ENCODE measurements at places on chromosomes 11 and 22.

- no peak for DNase-seq
Measured at GRCh38 chr11:36218283-36218921, 70.8 kb downstream of the COMMD9 start.

DNA sequence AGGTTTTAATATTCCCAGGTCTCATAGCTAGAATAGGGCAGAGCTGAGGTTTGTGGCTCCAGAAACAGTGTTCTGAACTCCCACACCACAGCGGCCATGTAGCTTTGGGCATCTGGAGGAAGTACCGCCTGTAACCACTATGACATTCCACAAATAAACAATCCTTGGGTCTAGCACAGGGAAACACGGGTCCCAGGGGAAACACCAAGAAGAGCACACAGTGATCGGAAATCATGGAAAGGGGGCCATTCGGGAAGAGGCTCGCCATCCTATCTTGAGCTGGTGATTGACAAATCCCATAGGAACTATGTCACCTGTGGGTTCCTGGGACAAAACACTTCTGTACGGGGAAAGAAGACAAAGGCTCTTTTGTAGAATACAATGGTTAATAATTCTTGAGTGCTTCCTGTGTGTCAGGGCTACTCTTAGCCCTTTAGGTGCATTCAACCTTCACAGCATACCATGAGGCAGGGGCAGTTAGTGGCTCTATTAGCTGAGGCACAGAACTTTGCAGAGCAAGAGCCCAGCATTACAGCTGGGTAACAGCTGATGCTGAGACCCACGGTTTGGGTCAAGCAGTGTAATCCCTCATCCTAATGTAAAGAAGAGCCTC is 514.2 kb downstream of the NTM start:
- no peak for DNase-seq

GRCh38 chr22:36998620-36999351 is 20.5 kb downstream of the TST start:
- no peak for DNase-seq

DNA sequence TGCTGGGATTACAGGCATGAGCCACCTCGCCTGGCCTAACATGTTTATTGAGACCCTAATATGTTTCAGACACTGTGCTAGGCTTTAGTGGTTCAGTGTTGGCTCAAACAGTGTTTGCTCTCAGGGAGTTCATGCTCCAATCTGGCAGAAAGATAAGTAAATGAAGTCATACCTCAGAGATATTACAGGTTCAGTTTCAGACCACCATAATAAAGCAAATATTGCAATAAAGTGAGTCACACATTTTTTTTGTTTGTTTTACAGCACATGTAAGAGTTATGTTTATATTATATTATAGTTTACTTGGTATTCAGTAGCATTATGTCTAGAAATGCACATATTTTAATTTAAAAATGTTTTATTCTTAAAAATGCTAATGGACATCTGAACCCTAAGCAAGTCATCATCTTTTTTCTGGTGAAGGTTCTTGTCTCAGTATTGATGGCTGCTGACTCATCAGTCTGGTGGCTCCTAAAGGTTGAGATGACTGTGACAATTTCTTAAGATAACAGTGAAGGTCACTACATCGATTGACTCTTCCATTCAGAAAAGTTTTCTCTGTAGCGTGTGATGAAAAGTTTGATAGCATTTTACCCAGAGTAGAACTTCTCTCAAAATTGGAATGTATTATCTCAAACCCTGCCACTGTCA is 243.0 kb upstream of the ANO5 start:
- DNase-seq, result no peak

GRCh38 chr11:118615282-118615975 is 8.0 kb downstream of the PHLDB1 start:
- no peak for DNase-seq

GRCh38 chr22:40922484-40923303 is 28.5 kb upstream of the RBX1 start:
- DNase-seq, result peak; percentile 48

GRCh38 chr22:43400449-43400848 is 11.4 kb upstream of the MPPED1 start:
- DNase-seq, result peak; percentile 52

- DNase-seq, result no peak
Measured at GRCh38 chr11:64224891-64225607, 937 bp downstream of the TRPT1 start.

- DNase-seq, result no peak
Measured at GRCh38 chr11:9756461-9756860, 92.6 kb downstream of the SWAP70 start.

- peak; percentile 85 for DNase-seq
Measured at GRCh38 chr11:134412203-134413042, at the start of gene B3GAT1. Gene B3GAT1 (minus strand): TSS chr11:134412242. CDS start chr11:134387659, 24,583 bp downstream.

DNA sequence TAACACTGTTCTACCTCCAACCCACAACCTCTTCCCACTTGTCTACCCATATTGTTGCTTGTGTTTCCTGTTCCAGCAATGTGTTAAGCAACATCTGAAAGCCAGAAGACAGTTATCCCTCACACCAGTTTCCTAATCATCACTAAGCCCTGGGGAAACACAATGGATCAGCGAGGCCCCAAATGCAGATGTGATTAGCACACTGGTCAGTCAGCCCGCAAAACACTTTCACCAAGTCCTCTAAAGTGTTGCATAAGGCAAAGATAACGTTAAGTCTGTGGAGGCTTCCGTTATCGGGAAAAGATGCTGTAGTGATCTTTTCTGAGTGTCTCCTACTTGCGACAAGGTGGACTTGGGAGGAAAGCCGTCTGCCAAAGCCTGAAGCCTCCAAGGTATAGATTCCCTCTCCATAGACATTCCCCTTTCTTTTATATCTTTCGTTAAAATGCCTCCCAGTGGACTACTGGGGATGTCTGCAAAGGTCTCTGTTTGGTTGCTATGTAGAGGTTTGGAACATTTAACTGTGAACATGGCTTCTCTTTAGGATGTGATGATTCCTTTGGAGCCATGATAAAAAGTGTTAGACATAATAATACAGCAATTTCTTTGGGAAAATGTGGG is at the start of gene MS4A3:
Gene MS4A3 (plus strand): TSS at position 317 of the 621 bp plus-strand sequence. CDS start 4,496 bp downstream, outside the sequence.
- no peak for DNase-seq

DNA sequence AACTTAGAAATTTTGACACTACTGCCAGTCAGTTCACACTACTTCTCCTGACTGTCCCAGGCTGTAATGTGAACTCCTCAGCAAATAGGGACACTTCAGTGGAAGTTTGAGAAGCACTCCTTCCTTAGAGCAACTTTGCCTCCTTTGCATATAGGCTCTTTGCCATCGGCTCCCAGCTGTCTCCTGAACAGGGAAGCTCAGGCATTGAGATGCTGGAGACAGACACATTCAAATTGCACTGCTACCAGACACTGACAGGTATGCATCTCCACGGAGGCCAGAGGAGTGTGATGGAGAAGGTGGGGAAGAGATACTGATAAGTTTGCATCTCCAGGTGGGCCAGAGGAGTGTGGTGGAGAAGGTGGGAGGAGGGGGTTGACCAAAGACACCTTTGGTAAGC is 1.4 kb downstream of the TRAPPC4 start:
- DNase-seq, result no peak

GRCh38 chr11:85094795-85095194 is 532.3 kb downstream of the DLG2 start:
- no peak for DNase-seq

DNA sequence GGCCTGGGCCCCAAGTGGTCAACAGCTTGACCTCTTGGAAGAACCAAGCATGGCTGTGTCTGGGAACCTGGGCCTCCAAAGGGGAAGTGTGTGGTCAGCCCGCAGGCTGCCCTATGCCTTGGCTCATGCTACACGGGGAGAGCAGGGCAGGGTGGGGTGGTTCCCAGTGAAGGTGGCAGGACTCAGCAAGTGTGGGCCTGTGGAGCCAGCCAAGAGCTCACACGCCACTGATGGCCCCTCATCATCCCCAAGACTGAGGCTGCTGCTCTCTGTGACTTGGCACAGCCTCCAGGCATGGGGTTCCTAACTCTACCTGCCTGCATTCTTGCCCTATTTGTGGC is 15.9 kb upstream of the DGCR8 start:
- no peak for DNase-seq

DNA sequence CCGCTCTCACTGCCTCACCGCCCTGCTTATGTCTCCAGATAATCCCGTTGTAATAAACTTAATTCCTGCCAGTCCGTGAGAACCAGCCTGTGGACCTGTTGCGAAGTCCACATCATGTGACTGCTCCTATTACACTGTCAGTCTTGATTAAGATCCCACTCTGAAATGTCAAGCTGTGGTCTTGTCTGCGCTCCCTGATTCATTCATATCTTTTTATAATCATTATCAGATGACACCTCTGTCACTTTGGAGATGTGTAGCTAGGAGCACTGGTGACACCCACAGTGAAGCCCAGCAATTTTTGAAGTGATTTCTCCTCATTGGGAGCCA is 377.3 kb downstream of the TBC1D22A start:
- DNase-seq, result no peak

GRCh38 chr11:2308713-2309112 is 6.9 kb downstream of the TSPAN32 start:
- no peak for DNase-seq

GRCh38 chr11:116888884-116889549 is 51.6 kb upstream of the APOA1 start:
- DNase-seq, result no peak

DNA sequence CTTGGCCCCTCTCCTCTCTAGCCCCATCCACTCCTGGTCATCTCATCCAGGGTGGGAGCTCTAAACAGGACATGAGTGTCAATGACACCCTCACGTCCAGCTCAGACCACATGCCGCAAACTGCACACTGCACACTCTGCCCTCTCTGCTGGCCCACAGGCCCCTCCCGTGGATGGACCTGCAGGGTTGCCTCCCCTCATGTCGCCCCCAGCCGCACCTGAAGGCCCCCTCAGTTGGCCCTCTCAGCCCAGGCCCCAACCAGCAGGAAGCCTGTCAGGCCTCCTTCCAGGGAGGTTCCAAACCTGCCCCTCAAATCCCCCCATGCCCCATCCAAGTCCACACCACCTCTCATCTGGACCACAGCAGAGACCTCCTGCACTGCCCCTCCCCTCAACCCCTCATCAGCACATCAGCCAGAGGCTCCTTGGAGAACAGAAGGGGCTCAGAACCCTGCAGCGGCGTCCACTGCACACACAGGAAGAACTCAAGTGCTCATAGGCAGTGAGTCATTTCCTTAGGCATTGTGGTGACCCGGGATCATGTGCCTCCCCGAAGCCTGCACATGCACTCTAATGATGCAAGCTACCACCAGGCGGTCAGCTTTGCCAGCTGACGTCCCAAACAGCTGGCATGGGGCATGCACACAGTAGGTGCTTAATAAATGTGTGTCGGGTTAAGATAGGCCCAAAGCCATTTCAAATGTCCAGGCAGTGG is 12.9 kb upstream of the CDKN1C start:
- no peak for DNase-seq

GRCh38 chr11:63985812-63986155 is 454 bp upstream of the OTUB1 start:
- peak; percentile 28 for DNase-seq

GRCh38 chr11:56663386-56663785 is at the start of gene OR5AR1:
Gene OR5AR1 (plus strand): TSS chr11:56663686. CDS start chr11:56663686, 0 bp downstream.
- DNase-seq, result no peak

- no peak for DNase-seq
Measured at GRCh38 chr11:102148059-102148458, 37.8 kb downstream of the YAP1 start.

GRCh38 chr11:131704682-131705081 is 334.3 kb downstream of the NTM start:
- DNase-seq, result no peak

- no peak for DNase-seq
Measured at GRCh38 chr11:36007127-36007655, 63.3 kb downstream of the LDLRAD3 start.

GRCh38 chr22:23270212-23270733 is 90.0 kb downstream of the BCR start:
- no peak for DNase-seq

- peak; percentile 69 for DNase-seq
Measured at GRCh38 chr22:36301384-36301828, 48.5 kb downstream of the APOL1 start.

DNA sequence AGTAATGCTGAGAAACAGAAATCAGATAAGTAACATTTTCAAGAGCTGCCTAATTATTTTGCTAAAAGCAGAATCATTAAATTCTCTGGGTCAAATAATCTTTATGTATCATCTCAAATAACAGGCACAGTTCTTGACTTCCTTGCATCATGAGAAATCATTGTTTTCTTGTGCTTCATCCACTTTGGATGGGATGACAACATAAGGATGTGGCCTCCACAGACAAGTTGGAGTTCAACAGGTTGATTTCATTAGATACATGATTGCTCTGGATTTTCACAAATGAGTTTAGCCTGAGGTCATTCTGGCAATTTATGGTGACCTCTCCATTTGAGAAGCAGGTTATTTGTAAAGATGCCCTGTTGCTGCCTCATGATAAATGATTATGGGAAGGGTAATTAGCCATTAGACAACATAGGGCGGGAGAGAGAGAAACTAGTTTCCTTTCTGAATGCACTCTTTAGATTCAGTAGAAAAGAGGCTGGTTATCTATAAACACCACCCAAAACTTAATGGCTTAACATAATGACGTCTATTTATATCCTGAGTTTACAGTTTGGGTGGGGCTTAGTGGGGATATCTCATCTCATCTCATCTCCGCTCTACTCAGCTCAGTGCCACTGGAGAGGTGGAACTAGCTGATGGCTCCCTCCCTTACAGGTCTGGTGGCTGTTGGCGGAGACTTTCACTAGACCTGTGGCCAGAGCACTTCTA is 35.0 kb upstream of the ADORA2A start:
- no peak for DNase-seq

DNA sequence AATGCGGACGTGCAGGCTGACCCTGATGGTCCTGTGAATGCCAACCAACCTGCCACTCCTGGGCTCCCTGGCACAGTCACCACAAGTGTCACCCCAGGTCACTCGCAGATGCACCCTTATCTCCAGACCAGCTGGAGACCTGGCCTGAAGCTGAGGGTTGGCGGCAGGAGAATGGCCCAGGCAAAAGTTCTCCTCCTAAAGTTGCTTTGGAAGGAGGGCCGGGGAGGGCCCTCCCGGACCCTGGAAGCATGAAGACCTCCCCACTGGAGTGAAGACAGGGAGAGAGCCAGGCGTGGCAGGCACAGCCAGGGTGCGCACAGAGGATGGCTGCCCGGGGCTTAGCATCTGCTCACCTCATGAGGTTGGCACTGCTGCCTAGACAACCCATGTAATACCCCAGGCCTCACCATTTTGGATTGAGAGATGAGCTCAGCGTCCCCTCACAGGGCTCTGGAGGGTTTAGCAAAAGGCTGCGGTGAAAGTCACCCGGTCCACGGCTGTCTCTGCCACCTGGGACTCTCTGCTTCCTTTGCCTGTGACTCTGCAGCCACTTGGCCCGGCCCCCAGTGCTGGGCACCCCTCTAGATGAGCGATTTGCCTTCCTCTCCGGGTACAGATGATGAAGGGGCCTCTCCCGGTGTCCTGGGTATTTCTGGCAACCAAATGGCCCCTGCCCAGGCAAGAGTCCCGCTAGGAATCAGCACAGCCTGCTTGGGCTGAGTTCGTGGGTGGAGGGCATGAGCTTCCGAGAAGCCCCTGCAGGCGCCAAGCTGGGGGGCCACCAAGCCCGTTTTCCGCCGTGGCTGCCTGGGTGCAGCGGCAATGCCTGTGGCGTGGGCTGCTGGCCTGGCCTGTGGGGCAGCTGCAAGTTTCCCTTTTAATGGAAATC is 48.3 kb upstream of the SEPTIN5 start:
- DNase-seq, result no peak

- DNase-seq, result no peak
Measured at GRCh38 chr11:67630943-67631331, 1.2 kb upstream of the NUDT8 start.

All from frontal cortex (tissue), 4 donors.